Body of pancreas (tissue), 4 donors: ENCODE measurements at places on chromosomes 6 and 20. TPM values are rescaled to one million over a fixed set of nuclear protein-coding genes. Genes with fewer than 3 reads are reported as not detected.

The CST5 gene
- total RNA-seq, result not detected

The PRKN gene
- 6.7 TPM for total RNA-seq

DNA sequence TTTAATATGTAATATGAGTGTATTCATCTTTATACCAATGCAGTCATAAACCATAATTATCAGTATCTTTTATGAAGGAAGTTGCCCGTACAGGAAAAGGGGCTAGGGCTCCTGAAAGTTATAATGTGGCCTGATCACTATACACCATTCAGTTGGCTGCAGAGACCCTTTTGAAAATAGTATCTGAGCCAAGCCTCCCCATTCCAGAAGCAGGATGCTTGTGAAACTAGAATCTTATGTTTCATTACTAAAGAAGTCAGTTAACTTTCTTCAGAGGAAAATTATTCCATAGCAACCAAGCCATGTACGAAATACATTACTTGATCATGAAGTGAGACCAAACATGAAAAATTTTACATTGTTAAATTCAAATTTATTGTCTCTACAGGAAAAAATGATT lies 251.5 kb upstream of the TCF21 start:
- H3K4me3 ChIP-seq, result no peak overlapping the region
- no peak for DNase-seq
- no peak overlapping the region for H3K27ac ChIP-seq
- H3K27me3 ChIP-seq, result no peaks in the 10 kb centered on the region

The NTSR1 gene
- not detected for total RNA-seq
